Lung (tissue), 17 donors: ENCODE measurements at places on chromosomes 5 and 9. TPM values are rescaled to one million over a fixed set of nuclear protein-coding genes. Genes with fewer than 3 reads are reported as not detected.

DNA sequence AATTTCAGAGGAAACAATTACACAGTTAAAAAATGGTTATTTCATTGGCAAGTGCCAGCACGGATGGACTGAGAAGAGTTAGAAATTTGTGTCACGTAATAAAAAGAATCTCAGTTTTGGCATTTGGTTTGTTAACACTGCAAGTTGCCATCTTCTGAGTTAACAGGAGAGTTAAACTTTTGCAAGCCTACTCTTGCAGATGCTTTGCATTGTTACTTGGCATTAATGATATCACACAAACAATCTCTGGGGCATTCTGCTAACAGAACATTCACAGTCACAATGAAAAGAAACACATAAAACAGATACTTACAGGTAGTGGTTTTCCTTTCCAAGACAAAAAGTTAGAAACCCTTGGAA is 647 bp downstream of the FREM1 start:
- no peak overlapping the region for H3K27ac ChIP-seq
- peaks cover 65% of the 10 kb centered on the region for H3K4me1 ChIP-seq
- DNase-seq: peak; percentile 71
- H3K36me3 ChIP-seq: no peaks in the 10 kb centered on the region
- no peaks in the 10 kb centered on the region for H3K27me3 ChIP-seq
- no peak overlapping the region for H3K4me3 ChIP-seq

GRCh38 chr5:74063821-74064220 is 437.8 kb downstream of the ARHGEF28 start:
- no peak overlapping the region for H3K4me3 ChIP-seq
- H3K27me3 ChIP-seq: no peaks in the 10 kb centered on the region
- H3K4me1 ChIP-seq: no peaks in the 10 kb centered on the region
- peak; percentile 46 for DNase-seq

DNA sequence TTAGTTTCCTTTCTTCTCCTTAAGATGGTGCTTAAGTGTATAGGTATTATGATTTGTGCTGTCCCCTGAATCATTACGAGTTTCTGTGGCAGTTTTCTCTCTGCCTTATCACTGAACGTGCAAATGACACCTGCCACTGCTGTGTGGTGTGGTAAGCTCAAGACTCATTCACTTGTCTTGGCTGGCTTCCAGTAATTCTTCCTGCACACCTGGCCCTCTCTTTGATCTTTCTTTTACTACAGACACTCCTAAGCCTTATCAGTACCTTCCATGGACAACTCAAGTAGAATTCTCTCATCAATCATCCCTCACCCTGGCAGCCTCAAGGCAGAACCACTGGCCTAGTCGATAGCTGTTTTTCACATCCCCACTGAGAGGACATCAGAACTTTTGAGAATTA is 82.6 kb upstream of the ADAMTS19 start:
- no peaks in the 10 kb centered on the region for H3K27me3 ChIP-seq
- H3K27ac ChIP-seq: no peak overlapping the region
- H3K36me3 ChIP-seq: no peaks in the 10 kb centered on the region
- no peak for DNase-seq
- no peak overlapping the region for H3K4me3 ChIP-seq

The STARD4 gene
- 90.6 TPM for total RNA-seq

The FST gene
- total RNA-seq: 3.9 TPM
